CD4-positive, alpha-beta T cell treated with Interleukin-15 for 4 hours (primary cell): ENCODE measurements at places on chromosomes 3 and 15.

DNA sequence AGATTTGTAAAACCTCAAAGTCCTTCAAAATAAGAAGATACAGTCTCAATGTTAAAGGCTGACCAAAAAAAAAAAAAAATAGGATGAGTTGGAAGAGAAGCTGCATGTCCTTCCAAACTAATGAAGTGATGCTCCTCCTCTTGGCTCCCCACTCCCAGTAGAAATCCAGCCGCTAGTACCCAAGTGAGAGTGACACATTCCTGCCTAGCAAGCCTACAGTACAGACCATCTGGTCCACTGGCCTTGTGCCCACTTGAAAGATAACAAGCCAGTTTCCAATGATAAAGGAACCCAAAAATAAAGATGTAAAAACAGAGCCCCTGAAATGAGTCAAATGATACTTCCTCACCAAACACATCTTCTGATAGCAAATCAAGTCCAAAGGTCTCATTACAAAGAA, 258.7 kb upstream of the NSMCE3 start:
- no peak for DNase-seq

GRCh38 chr15:26689462-26689861, 83.4 kb downstream of the GABRB3 start:
- no peak for DNase-seq

- DNase-seq = peak; percentile 57
Measured at GRCh38 chr3:10249833-10250232, 1.6 kb downstream of the TATDN2 start.

- DNase-seq = no peak
Measured at GRCh38 chr3:127495821-127496655, 94.5 kb downstream of the TPRA1 start.

- DNase-seq = no peak
Measured at GRCh38 chr3:4885316-4885715, 93.9 kb upstream of the BHLHE40 start.

GRCh38 chr15:68341760-68342725, 64.5 kb downstream of the FEM1B start:
- DNase-seq = no peak

DNA sequence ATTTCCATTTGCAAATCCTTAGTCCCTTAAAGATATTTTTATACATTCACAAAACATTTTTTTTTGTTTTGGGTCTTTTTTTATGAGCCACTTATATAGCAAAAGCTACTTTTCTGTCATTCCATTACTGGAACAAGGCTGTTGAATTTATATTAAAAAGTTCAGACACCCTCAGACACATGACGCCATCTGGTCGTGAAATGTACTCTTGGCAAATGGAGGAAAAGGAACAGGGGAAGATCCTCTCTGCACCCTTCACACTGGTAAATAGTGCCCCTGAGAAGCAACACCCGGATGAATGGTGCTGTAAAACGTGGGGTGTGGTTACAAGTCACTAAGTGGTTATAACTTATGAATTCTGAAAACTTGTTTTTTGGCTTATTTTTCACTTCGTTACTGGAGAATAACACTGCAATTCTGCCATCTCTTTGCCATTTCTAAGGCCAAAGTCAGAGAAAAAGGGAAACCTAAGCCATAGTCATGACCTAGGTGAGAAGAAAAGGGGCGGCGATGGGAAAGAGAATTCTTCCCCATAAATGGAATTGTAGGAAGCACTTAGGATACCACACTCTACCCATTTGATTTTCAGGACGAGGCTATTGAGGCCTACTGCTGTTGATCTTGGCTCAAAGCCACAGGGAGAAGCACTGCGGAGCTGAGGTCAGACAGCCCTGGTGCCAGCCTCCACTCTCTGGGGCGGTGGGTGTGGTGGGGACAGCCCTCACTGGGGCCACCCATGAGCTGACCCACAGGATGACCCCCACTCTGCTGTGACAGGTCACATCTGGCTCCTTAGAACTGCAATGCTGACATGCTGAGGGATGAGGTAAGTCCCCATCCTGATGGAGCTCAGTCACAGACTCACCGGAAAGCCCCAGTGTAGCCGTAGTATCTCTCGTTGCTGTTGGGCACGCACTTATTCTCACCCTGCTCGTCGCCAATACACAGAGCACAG, 21.9 kb downstream of the LTF start:
- DNase-seq = peak; percentile 49

DNA sequence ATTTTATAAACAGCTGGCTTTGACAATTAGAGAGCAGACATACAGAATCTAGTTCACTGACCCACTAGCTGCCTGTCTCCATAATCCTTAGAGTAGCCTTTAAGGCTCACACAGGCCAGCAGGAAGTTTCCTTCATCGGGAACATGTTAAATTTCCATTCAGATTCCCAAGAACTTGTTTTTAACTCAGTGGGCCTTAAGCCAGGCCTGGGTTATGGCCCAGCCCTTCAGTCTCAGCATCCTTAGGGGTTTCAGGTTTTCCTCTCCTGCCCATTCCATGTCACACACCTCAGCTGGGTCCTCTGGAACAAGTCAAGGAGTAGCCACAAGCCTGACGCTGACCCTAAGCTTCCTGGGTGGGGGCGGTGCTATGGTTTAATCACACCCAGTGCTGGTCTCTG, 15.0 kb downstream of the CDAN1 start:
- no peak for DNase-seq

DNA sequence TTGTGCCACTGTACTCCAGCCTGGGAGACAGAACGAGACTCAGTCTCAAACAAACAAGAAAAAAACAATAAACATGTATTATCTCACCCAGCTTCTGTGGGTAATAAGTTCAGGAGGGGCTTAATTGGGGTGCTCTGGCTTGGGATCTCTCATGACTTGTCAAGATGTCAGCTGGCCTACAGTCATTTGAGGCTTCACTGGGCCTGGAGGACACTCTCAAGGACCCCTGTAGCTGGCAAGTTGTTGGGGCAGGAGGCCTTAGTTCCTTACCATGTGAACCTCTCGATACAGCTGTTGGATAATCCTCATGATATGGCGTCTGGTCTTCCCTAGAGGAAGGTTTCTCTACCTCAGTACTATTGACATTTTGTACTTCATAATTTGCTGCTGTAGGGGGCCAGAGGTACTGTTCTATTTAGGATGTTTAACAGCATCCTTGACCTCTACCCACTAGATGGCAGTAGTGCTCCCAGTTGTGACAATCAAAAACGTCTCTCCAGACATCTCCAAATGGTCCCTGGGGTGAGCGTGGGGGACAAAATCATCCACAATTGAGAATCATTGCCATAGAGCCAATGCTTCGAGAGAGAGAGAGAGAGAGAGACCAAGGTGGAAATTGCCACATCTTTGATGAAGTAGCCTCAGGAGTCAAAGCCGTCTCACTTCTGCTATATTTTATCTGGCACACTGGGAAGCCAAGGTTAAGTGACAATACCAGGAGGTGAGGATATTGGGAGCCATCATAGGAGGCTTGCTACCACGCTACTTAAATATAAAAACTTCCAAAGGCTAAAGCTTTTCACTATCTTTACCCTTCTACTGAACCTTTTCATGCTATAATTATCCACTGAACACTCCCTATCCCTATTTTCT, 23.9 kb upstream of the SLTM start:
- peak; percentile 77 for DNase-seq

DNA sequence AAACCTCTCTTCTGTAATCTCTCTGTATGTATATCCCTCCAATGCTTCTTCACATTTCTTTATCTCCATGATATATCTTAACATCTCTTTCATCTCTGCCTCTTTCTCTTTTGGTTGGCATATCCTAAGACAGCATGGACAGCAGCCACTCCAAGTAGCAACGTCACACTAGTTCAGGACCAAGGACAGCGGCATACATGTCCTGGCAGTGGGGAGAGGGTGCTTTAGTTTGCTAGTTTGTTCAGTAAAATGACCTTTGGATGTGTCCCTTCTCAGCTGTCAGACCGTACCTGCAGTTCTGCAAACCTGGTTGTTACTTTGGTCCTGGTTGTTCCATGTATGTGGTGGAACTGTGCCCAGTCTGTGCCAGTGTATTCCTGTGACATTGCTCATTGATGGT, 225.6 kb upstream of the ROPN1 start:
- DNase-seq = no peak

- DNase-seq = no peak
Measured at GRCh38 chr3:105812194-105812586, 56.6 kb downstream of the CBLB start.

- DNase-seq = no peak
Measured at GRCh38 chr15:75420698-75421097, 30.8 kb downstream of the SIN3A start.

DNA sequence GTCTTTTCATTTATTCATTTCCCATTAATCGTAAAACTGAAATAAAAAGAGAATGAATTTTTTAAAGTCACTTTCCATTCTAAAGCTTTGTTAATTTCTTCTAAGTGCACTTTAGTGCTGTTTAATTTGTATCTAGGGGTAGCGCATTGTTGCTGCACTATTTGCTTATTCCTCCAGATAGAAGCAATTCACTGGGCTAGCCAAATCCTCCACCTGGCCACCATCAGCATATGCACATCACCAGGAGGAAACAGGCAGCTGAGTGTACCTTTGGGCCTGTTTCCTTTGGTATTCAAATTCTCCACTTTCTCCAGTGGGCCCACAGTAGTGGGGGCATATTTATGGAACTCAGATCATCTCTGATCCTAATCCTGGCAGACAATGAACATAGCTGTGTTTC, 29.8 kb upstream of the CPB1 start:
- no peak for DNase-seq

- DNase-seq = no peak
Measured at GRCh38 chr3:149615731-149616221, 42.0 kb downstream of the WWTR1 start.

DNA sequence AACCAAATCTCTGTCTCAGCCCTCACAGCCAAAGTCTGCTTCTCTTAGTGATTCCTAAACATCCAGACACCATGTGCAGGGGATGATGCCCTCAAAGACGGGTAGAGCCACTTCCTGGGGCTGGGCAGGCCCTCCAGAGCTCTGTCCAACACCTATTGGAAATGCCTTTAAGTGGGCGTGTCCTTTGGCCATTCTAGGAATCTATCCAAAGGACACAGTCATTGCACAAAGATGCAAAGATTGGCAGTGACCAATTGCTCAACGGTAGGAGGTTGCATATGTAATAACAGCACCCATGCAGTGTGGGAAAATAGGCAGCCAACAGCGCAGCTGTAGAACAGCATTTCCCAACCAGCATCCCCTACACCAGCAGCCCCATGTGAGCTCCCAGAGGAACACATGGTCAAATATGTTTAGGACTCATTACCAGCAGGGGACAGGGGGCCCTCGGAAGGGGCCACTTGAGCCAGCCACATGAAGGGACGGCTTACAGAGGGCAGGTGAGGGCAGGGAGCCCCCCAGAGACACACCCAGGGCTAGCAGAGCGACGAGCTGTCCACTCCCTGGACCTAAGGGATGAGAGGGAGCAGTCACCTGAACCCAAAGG, 142.8 kb upstream of the IQSEC1 start:
- DNase-seq = no peak

DNA sequence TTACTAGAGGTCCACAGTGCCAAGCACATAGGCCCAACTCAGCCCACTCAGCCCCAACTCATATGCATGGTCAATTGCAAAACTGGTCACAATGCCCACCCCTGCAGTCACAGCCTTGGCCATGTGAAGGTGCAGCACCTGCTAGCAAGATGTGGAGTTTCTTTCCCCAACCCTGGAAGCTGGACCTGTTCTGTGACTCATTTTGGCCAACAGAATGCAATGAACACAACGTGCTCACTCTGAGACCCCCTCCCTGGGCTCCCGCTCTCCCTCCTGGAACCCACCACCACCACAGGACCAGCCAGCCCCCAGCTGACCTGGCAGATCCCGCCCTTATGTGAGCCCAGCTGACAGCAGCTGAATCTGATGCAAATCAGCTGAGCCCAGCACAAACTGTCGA, 34.4 kb downstream of the ALDH1L1 start:
- DNase-seq = no peak
